ENCODE measurements at places on chromosomes 6 and 20. TPM values are rescaled to one million over a fixed set of nuclear protein-coding genes. Genes with fewer than 3 reads are reported as not detected.

SOX18 gene
- 5.5 TPM for total RNA-seq

SPINT4 gene
- total RNA-seq, result not detected

CTAGE9 gene
- total RNA-seq, result not detected

ARID1B gene
- 35.3 TPM for total RNA-seq

CALHM4 gene
- not detected for total RNA-seq

ZKSCAN8 gene
- 6.6 TPM for total RNA-seq

DNA sequence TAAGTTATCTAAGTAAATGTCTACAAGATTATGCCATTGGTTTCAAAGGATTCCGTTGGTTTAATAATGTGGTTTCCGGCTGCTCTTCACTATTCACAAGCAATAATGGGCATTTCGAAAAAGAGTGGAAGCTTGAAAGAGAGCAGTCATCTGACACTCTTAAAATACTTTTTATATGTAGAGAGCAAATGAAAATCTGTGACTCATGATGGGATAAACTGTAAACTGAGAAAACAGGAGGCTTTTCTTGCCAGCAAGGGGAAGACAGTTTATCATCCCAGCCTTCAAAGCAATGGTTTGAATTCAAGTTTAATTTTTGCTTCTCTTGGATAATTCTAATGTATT, 145.7 kb downstream of the KHDC1L start:
- no peak for DNase-seq

DNA sequence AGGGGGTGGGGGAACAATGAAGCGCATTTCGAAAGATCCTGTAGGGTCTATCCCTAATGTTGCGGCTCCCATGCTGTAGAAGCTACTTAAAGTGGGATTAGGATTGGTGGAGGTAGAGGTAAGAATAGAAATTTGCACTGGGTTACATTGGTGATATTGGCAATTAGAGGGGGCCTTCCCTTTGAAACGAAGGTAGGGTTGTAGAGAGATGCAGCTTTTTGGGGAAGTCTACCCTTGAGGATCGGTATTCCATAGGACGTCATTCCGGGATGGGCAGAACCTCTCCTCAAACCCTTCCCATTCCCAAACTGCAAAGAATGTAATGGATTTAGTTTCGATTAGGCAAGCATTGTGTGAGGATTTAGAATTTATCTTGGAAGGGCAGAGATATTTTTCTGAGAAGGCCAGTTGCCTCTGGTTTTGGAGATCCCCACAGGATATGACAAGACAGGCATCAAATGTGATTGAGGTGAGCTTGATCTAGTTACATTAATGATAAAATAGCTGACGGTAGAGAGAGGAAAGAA, 5.4 kb upstream of the ZNFX1 start:
- no peak for DNase-seq

GRCh38 chr6:116379764-116380163, 9.0 kb downstream of the DSE start:
- no peak for DNase-seq

DNA sequence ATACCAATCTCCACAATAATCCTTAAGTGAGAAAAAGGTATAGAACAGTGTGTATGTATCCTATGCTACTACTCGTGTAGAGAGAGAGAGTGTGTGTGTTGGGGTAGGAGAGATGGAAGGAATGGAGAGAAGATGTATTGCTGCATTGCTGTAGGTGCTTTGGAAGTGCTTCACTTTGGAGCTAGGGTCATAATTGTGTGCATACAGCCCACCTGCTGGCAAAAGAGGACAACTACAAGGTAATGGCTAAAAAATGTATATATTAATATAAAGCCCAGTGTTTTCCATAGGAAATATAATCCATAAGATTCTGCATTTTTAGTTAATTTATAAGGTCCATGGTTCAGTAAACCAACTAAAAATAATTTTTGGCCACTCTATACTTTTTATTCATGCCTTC, 36.1 kb downstream of the SERAC1 start:
- DNase-seq, result no peak

- DNase-seq, result no peak
These were observed 3.0 kb downstream of the FLRT3 start for GRCh38 chr20:14334306-14334930.

- peak; percentile 65 for DNase-seq
These were observed 801 bp downstream of the FBXL4 start for GRCh38 chr6:98946879-98947410.

DNA sequence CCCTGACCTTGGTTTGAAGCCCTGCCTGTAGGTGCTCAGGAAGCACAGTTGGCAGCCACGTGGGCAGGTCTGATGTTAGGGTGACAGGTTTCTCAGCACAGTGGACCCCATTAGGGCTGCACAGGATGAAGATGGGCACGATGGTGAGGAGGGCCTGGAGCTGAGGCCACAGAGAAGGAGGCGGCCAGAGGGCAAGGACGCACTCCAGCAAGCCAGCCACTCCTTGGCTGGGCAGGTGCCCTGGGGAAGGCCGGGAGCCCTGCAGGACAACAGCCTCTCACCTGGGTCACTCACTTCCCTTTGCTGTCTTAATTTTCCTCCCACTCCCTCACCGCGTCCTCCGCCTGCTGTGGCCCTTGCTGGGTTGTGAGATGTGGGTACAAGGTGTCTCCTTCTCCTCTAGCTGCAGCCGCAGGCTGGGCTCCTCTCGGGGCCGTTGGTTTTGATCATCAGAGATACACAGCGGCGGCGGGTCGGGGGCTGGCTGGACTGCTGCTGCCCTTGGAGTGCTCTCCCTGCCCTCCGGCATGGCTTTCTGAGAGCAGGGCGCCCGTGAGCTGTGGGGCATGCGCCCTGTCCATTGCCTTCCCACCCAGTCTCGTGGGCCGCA, 5.7 kb downstream of the OSBPL2 start:
- no peak for DNase-seq

GRCh38 chr6:35208419-35208818, 5.3 kb upstream of the SCUBE3 start:
- no peak for DNase-seq

GRCh38 chr6:40159865-40160264, 225.6 kb upstream of the MOCS1 start:
- DNase-seq, result no peak

DNA sequence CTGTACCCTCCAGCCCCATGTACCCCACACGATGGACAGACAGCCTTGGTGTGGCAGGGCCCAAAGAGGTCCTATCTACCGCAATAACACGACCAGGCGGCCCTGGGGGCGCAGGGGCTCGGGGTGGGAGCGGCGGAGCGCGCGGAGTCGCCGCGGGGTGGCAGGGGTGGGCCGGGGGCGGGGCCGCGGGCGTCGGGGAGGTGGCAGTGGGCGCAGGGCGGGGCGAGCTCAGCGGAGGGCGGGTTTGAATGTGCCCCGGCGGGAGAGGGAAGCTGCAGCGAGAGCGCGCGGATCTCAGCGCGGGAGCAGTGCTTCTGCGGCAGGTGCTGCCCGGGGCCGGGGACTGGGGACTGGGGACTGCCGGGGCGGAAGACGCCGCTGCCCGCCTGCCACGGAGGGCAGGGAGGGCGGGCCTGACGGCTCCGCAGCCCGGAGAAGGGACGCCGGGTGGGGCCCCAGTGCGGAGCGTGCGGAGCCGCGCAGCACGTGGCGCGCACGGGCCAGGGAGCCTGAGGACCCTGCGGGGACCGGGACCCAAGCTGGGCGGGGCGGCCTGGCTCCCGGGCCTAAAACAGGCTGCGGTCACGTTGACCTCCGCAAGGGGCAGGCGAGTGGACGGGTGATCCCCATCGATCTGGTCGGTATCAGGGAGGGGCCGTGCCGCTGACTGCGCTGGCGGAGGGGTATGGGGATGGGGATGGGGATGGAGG, at the start of gene SLC29A1:
Gene SLC29A1 (plus strand): TSS at position 277 of the 710 bp plus-strand sequence. CDS start 3,719 bp downstream, outside the sequence.
- DNase-seq, result peak; percentile 90

DNA sequence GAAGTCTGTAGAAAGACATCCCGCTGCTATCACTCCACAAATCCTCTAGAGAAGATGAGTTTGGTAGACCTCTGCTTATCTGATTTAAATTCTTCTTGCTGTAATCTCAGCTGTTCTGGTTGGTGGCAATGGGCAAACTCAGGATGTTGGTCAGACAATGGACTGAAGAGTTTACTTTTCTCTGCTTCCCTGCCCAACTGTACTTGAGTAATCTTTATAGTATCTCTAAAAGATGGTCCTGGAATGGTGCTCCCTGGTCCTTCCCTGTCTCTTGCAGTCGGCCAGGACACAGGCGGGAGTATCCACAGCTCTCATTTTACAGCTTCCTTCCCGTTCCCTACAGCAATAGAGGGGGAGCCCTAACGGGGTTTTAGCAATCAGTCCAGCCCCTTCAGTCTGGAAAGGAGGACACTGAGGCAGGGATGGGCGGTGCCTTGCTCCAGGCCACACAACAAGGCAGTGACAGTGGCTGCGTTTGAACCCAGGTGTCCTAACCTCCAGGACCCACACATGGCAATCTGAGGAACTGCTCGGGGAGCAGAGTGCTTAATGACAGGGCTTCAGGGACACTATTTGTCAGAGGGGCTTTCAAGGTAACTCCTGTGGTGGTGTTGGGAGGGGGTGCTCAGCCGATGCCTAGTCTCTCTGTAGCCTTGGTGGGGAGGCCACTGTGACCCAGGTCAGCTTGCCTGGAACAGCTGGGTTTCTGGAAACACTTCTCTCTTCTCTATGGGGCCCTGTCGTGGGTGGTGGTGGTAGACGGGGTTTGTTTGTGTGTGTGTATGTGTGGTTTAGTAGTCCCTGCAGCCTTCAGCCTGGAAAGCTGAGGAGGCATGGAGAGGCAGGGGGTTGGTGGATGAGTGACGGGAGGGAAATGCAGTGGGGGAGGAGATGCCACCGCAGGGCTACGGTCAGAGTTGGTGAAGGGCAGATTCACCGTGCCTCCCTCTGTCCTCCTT, 9.5 kb upstream of the VEGFA start:
- no peak for DNase-seq

- no peak for DNase-seq
These were observed 157.7 kb upstream of the AKAP12 start for GRCh38 chr6:151082079-151082478.

- no peak for DNase-seq
These were observed 41.5 kb downstream of the FHL5 start for GRCh38 chr6:96604420-96604819.

DNA sequence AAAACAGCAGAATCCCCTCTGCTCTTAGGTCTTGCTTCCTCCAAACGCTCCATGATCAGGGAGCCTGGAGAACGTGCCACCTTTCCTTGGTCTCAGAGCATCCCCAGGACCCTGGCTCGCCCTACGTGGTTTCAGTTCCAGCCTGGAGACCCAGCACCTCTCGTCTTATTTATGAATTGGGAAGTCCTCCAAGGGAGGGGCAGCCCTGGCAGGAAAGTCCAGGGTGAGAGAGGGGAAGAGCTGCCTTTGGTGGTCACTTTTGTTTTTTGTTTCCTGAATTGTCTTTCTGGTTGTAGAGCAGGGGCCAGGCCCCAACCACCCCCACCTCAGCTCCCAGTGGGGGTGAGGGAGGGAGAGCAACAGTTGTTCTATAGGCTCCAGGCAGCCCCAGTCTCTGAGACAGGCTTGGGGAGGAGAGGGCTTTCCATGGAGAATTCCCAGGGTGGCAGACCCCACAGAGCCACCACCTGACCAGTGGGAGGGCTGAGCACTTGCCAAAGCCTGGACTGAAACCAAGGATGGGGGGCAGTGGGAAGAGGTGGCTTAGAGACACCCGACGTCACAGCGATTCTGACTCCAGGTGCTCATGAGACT, 88.8 kb downstream of the PRND start:
- DNase-seq, result no peak

- no peak for DNase-seq
These were observed 440.8 kb downstream of the UTRN start for GRCh38 chr6:144725736-144726522.

- DNase-seq, result no peak
These were observed 216.2 kb upstream of the ZNF217 start for GRCh38 chr20:53809728-53810365.

DNA sequence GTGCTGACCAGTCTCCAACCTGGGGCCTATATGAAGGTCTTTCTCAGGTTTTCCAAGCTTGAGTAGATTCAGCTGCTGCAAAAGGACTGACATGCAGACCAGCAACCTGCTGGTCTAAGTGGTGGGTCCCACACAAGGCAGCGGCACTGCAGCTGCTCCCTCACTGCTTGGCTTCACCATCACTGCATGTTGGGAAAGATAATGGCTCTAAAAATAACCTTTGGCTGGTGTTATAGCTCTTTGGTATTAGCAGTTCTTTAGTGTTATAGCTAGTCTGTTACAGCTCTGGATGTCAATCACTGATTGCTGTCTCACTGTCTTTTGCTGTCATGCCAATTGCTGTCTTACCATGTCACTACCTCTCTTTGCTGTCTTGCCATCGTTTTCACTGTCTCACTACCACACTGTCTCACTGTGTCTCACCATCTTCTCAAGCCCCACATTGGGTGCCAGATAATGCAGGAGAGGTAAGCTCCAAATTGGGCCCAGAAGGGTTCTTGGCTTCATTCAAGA, 726.4 kb downstream of the TENT5A start:
- DNase-seq, result no peak

DNA sequence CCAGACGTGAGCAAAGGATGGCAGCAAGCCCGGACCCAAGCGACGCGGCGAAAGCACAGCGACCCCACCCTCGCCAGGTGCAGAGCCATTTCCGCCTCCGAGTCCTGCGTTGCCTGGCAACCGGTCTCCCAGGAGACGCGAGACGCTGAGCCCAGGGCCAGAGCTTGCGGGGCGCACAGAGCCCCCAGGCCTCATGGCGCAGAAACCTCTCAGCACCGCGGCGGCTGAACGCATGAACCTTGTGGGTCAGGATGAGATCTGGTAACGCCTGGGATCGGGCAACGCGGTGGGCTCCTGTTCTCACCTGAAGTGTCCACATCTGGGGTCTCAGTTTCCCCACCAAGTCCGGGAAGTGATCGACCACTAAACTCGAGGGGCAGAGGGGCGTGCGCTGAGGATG, 77.7 kb downstream of the ANKRD60 start:
- DNase-seq, result no peak

DNA sequence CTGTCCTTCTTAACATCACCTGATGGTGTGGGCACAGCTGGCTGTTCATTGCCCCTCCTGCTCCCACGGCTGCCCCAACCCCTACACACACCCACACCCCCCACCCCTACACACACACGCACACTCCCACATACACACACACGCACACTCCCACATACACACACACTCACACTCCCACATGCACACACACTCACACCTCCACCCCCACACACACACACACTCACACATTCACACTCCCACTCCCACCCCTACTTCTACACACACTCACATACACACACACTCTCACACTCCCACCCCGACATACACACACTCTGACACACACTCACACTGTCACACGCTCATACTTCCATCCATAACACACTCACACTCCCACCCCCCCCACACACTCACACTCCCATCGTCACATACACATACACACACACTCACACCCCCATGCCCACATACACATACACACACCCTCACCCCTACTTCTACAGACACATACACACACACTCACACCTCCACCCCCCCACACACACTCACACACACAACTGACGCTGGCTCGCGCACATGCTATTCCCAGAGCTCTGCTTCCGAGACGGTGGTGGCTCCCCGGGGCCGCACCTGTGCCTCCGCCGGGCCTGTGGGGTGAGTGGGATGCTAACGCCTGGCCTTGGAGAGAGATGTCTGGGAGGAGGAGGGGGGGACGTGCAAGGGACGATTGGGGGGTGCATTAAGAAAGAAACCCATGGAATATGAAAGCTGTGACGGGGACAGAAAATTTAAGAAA, 174.8 kb upstream of the QKI start:
- no peak for DNase-seq
